ENCODE measurements at places on chromosomes 3 and 15.
A peak's percentile ranks its signal among the peaks of the same experiment; 100 is the strongest.

DNA sequence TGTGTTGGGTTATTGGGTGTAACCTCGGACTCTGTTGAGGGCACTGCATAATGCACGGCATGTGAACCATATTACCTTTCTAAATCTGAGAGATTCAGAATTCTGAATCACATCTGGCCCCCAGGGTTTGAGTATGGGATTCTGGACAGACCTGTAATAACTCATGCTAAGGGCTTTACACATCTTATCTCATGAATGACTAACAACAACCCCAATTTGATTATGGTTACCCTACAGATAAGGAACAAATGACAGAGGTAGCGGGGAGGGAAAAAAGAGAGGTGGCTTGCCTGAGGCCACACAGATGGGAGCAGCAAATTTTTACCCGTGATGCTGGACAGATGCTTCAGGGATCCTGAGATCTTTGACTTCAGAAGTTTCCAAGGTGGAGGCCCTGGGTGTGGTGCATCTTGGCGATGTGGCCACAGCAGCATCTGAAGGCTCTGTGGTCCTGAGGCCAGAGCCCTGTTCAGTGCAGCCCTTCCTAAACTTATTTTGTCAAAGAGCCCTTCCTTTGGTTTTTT lies 43.8 kb downstream of the POMGNT2 start:
- DNase-seq, result no peak

DNA sequence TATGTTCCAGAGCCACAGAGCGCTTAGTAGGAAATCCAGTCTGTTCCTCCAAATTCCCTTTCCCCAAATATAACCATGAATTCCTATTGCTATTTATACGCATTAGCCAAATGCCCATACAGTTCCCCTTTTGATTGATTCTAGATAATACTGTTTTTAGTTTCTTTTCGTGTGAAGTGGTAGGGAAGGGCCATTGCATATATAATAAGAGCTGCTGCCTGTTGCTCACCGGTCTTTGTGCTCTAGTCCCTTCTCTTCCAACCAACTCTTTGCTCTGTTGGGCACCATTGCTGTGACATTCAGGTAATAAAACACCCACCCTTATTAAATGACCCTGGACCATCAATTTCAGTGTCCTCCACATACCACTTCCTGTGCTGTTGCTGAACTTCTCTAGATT lies 379.9 kb upstream of the KCNMB2 start:
- DNase-seq, result no peak

- no peak for DNase-seq
Observed at GRCh38 chr3:15496341-15496664, 25.2 kb downstream of the COLQ start.

- DNase-seq, result no peak
Observed at GRCh38 chr3:157438194-157438730, 1.6 kb downstream of the PTX3 start.

DNA sequence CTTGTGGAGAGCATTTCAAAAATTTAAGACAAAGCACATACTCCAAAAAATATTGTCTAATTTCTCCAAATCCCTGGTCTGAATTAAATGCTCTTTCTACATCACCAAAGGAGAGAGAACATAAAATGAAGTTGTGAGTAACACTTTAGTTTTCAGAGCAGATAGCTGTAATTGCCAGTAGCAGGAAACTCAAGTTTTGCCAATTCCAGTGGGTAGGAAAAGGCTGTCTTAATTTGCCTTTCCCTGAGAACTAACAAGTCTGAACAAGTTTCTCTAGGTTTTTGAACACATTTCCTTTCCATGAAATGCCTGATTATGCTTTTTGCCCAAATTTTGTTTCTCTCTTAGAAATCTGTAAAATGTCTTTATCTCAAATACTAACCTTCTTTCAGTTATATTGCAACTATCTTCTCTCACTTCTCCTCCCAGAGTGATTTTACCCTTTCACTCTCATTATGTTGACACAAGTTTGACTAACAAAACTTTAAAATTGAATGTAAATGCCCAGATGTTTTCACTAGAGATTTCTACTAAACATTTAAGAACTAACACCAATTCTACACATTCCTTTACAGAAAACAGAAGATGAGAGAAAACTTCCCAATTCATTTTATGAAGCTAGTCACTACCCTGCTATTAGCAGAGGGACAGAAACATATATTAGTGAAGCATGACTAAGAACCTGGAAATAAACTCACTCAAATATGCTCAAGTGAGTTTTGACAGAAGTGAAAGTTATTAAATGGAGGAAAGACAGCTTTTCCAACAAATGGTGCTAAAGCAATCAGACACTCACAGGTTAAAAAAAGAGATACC lies 38.4 kb downstream of the RFX7 start:
- DNase-seq, result no peak

- DNase-seq, result no peak
Observed at GRCh38 chr3:62028236-62028635, 345.1 kb downstream of the FEZF2 start.

DNA sequence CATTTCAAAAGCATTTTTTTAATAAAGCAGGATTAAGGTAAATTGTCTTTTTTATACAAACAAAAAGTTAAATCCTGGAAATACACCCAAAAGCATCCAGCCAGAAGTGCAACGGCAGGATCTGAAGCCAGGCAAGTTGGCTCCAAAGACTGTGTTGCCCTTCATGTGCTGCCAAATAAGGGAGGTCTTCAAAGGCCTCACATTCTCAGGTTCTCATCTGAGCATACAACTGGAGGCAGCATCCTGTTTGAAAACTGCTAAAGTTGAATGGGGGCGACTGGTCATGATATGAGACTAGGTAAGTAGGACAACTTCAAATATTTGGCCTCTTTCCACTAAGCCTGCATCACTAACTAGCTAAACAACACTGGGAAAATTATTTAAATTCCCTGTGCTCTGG lies 52.2 kb downstream of the IMPG2 start:
- no peak for DNase-seq

DNA sequence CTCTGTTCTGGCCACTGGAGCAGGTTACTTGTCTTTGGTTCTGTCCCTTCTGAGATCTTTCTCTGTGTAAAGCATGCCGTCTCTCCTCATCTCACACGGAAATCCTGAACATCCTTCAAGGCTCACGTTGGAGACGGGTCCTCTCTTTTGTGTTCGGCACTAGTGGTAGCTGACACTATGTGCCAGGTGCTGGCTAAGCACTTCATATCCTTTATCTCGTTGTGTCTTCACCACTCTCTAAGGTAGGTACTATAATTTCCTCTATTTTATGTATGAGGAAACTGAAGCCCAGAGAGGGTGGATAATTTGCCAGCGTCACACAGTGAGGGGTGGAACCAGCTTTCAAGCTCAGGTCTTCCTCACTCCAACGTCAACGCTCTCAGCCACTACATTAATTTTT lies 1.2 kb downstream of the IFT122 start:
- DNase-seq, result peak; percentile 19

GRCh38 chr3:151276687-151277042 lies 1.7 kb downstream of the P2RY14 start:
- DNase-seq, result peak; percentile 54

GRCh38 chr3:138901567-138901966 lies 45.4 kb downstream of the FOXL2 start:
- DNase-seq, result no peak

DNA sequence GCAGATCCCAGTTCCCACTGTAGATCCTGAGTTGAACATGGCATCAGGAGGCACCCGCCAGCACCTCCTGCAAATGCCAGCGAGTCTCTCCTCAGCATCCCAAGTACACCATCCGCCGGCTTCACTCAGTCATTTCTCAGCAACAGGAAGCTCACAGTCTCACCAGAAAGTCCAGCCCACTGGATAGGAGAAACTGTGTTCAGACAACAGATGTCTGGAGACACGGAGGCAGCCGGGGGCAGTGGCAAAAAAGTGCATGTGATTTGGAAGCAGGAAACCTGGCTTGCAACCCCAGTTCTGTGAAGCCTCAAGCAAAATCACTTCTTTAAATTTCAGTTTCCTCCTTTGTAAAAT lies 68.7 kb downstream of the SRGAP3 start:
- no peak for DNase-seq

GRCh38 chr3:141812084-141812483 lies 48.9 kb downstream of the GRK7 start:
- no peak for DNase-seq

GRCh38 chr15:55661428-55661827 lies 73.3 kb upstream of the PYGO1 start:
- DNase-seq, result no peak

GRCh38 chr3:187858041-187858440 lies 112.8 kb upstream of the BCL6 start:
- DNase-seq, result no peak

DNA sequence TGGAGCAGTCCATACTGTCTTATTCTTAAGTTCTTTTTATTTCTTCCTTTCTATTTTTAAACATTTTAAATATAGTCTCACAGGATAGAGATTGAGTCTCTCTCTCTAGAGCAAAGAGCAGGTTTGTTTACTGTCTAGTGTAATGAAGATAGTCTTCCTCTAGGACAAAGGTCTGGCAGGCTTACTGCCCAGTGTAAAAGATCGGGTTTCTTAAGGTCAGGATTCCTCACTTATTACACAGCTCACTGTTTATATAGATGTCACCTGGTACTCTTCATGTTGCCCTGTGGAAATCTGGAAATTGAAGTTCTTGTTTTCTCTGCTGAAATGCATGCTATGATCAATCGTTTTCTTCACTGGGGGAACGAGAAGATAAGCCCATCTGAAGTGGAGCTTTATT lies 76.0 kb downstream of the ZBBX start:
- DNase-seq, result no peak

DNA sequence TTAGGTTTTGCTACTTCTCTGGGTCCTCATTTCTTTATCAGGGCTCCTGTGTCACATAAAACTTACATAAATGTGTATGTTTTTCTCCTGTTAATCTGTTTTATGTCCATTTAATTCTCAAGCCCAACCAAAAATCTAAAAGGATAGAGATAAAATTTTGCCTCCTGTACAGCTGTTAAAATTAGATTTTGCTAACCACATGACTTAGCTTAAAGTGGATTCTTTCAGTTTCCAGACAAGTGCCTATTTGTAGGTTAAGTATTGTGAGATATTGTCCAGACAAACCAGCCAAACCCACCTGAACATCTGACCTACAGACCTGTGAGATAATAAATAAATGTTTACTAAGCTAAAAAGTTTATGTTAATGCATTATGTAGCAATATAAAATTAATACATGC lies 465.5 kb downstream of the SI start:
- no peak for DNase-seq

- DNase-seq, result no peak
Observed at GRCh38 chr3:71902258-71903111, 117.5 kb upstream of the PROK2 start.

GRCh38 chr15:88624971-88625490 lies 3.9 kb downstream of the AEN start:
- DNase-seq, result no peak

- DNase-seq, result no peak
Observed at GRCh38 chr3:174002543-174002942, 605.0 kb downstream of the NLGN1 start.

All from CD8-positive, alpha-beta T cell (primary cell).